H1 (cell line): ENCODE measurements at places on chromosomes 7 and 10. TPM values are rescaled to one million over a fixed set of nuclear protein-coding genes. Genes with fewer than 3 reads are reported as not detected.

The KCNMA1 gene
- total RNA-seq: 9.5 and 11.1 TPM in 2 replicates

The PSMA2 gene
- 243 and 259 TPM in 2 replicates for total RNA-seq

The KIAA1549 gene
- total RNA-seq: 17.3 and 17.6 TPM in 2 replicates

The CDNF gene
- 0.32 and 0.36 TPM in 2 replicates for total RNA-seq

The PLOD3 gene
- total RNA-seq: 43.1 and 47.2 TPM in 2 replicates

The CCL24 gene
- total RNA-seq: not detected in 2 replicates

The HMX2 gene
- 1.3 and 2.0 TPM in 2 replicates for total RNA-seq
